ENCODE measurements at places on chromosomes 4 and X. TPM values are rescaled to one million over a fixed set of nuclear protein-coding genes. Genes with fewer than 3 reads are reported as not detected.

Gene IBSP
- not detected for total RNA-seq

Gene PASD1
- total RNA-seq, result not detected

Gene SHROOM3
- total RNA-seq, result not detected

Gene MTTP
- not detected for total RNA-seq

Gene SOWAHB
- not detected for total RNA-seq

Gene ADH7
- not detected for total RNA-seq

Gene NSUN7
- 0.07 TPM for total RNA-seq

- H3K27ac ChIP-seq, result no peak overlapping the region
- DNase-seq, result no peak
- no peak overlapping the region for H3K4me3 ChIP-seq
- no peaks in the 10 kb centered on the region for H3K4me1 ChIP-seq
Observed at GRCh38 chrX:129404670-129405008, 118.7 kb downstream of the SMARCA1 start.

- H3K4me1 ChIP-seq, result peaks cover 35% of the 10 kb centered on the region
- no peak overlapping the region for H3K27ac ChIP-seq
- no peak for DNase-seq
Observed at GRCh38 chr4:112172180-112172579, 26.9 kb downstream of the FAM241A start.

- H3K36me3 ChIP-seq, result peaks cover 35% of the 10 kb centered on the region
- peaks cover 19% of the 10 kb centered on the region for H3K4me1 ChIP-seq
- H3K4me3 ChIP-seq, result no peak overlapping the region
- H3K27ac ChIP-seq, result no peak overlapping the region
Observed at GRCh38 chrX:45745479-45745878, 544.8 kb upstream of the DIPK2B start.

DNA sequence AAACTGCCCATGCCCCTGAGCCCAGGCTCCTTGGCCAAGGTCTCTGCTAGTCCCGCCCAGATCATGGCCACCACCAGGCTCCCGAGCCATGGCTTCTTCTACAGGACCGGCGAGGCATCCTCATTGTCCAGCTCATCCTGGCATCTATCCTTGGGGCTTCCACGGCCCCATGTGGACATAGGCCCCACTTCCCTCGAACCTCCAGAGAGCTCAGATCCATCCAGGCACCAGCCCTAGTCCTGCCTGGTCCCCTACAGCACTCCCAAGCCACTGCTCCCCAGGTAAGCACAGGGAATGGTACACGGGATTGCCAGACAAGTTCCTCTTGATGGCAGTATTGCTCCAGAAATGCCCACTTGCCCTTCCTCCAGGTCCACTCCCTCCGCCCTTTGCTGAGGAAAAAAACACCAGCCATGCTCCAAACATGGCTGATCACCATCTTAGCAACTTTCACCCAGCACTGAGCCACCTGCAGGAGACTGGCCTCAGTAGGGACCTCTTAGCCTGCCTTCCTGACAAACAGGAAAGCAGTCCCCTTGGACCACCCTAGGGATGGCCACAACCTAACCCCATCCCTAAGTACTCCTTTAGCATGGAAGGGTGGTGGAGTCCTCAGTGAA, 272.1 kb upstream of the AGTR2 start:
- DNase-seq, result no peak
- no peaks in the 10 kb centered on the region for H3K36me3 ChIP-seq
- H3K27me3 ChIP-seq, result no peaks in the 10 kb centered on the region
- no peak overlapping the region for H3K27ac ChIP-seq

DNA sequence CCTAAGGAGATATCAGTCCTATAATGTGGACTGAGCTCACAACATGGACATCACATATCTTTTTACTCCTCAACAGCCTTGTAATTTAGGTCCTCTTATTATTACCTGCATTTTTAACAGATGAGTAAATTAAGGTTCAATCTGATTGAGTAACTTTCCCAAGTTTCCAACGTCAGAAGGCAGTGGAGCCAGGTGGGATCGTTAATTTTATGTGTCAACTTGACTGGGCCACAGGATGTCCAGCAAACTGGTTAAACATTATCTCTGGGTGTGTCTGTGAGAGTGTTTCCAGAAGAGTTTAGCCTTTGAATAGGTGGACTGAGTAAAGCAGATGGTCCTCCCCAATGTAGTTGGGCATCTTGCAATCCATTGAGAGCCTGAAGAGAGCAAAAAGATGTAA, 59.0 kb upstream of the SLIT2 start:
- no peak overlapping the region for H3K27ac ChIP-seq
- no peaks in the 10 kb centered on the region for H3K27me3 ChIP-seq
- DNase-seq, result no peak
- H3K4me1 ChIP-seq, result no peaks in the 10 kb centered on the region

GRCh38 chr4:38983787-38984598, 48.2 kb downstream of the TMEM156 start:
- peaks cover 87% of the 10 kb centered on the region for H3K4me1 ChIP-seq
- H3K4me3 ChIP-seq, result peak overlapping the region; percentile 59
- no peaks in the 10 kb centered on the region for H3K27me3 ChIP-seq
- H3K36me3 ChIP-seq, result peaks cover 54% of the 10 kb centered on the region
- peak; percentile 37 for DNase-seq
- peak overlapping the region; percentile 93 for H3K27ac ChIP-seq

- no peaks in the 10 kb centered on the region for H3K4me1 ChIP-seq
- H3K27me3 ChIP-seq, result no peaks in the 10 kb centered on the region
- no peak overlapping the region for H3K4me3 ChIP-seq
- no peak overlapping the region for H3K27ac ChIP-seq
Observed at GRCh38 chrX:44439242-44439794, 95.8 kb upstream of the EFHC2 start.

DNA sequence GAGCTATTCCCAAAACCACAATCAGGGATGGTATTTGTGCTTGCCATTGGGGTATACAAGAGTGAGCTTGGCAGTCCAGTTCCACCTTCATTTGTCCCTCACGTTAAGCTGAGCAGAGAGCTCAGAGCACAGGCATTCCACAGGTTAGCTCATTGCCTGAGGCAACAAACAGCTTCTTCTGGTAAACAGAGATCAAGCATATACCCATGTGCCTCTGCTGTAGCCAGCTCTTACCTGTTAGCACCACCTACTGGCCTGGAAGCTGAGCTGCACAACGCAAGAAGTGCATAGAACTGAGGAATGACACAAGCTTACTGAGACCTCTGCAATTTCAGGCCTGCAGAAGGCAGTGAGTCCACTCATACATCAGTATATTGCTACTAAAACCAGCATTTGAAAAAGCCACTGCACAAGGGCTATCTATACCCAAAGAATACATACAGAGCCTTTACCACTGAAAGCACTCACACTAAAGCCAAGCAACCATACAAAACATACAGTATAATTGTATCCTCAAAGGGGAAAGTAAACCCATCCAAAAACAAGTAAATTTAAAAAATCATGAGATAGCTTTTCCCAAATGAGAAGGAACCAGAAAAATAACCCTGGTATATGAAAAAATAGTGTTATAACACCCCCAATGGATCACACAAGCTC, 258.3 kb upstream of the GABRA2 start:
- no peak overlapping the region for H3K27ac ChIP-seq
- H3K4me3 ChIP-seq, result no peak overlapping the region
- H3K36me3 ChIP-seq, result no peaks in the 10 kb centered on the region
- no peaks in the 10 kb centered on the region for H3K27me3 ChIP-seq

DNA sequence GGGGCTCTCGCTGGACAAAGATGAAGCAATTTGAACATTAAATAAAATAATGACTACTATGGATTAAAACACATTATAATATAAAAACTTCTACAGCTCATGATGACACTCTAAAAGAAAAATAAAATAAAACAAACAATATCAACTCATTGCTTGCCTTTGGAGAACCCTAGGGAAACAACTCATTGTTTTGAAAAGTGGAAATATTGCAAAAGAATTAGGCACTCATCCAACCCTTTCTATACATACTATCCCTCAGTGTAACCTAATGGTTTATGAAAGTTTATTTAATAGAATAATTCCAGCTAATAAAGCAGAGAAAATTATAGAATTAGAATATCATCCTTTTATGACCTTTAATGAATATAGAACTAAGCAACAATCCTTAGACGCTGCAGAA, 718 bp downstream of the RAB40A start:
- DNase-seq, result no peak
- H3K36me3 ChIP-seq, result no peaks in the 10 kb centered on the region
- no peaks in the 10 kb centered on the region for H3K4me1 ChIP-seq
- H3K27me3 ChIP-seq, result no peaks in the 10 kb centered on the region
- H3K4me3 ChIP-seq, result no peak overlapping the region

- H3K36me3 ChIP-seq, result no peaks in the 10 kb centered on the region
- no peak overlapping the region for H3K4me3 ChIP-seq
- H3K4me1 ChIP-seq, result no peaks in the 10 kb centered on the region
- no peak overlapping the region for H3K27ac ChIP-seq
- no peak for DNase-seq
Observed at GRCh38 chrX:8319359-8319758, 145.3 kb upstream of the VCX3B start.

GRCh38 chrX:23902419-23902818, 5.3 kb downstream of the APOO start:
- no peak overlapping the region for H3K27ac ChIP-seq
- H3K4me3 ChIP-seq, result no peak overlapping the region
- peaks cover 1% of the 10 kb centered on the region for H3K36me3 ChIP-seq
- peaks cover 15% of the 10 kb centered on the region for H3K4me1 ChIP-seq
- no peak for DNase-seq
- no peaks in the 10 kb centered on the region for H3K27me3 ChIP-seq

- no peak for DNase-seq
- peaks cover 3% of the 10 kb centered on the region for H3K36me3 ChIP-seq
- no peak overlapping the region for H3K27ac ChIP-seq
- peaks cover 28% of the 10 kb centered on the region for H3K4me1 ChIP-seq
- H3K27me3 ChIP-seq, result no peaks in the 10 kb centered on the region
- H3K4me3 ChIP-seq, result no peak overlapping the region
Observed at GRCh38 chr4:153346563-153346962, 2.1 kb downstream of the MND1 start.

DNA sequence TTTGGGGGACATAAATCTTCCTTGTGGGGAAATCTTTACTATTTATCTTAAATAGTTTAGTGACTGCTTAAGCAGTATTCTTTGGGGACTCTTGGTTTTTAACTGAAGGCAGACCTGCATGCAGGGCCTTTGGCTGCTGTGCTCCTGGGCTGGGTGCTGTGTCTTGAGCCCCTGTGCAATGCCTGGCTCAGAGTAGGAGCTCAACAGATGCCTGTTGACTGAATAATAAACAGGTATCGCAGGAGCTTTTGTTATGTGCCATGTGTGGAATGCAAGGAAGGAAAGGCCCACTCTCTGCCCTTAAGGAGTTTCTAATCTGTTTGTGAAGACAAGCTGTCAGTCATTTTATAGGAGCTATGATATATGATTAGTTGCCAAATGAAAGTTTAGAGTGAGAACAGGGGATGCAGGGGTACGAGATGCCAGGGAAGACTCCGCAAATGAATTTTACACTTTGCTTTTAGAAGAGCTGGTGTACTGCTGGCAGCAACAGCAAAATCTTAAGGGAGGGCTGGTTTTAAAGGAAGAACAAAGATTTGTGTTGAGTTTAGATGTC, 6.7 kb downstream of the GAB1 start:
- no peak overlapping the region for H3K4me3 ChIP-seq
- H3K36me3 ChIP-seq, result no peaks in the 10 kb centered on the region
- no peaks in the 10 kb centered on the region for H3K4me1 ChIP-seq
- no peak overlapping the region for H3K27ac ChIP-seq
- H3K27me3 ChIP-seq, result peaks cover 30% of the 10 kb centered on the region
- no peak for DNase-seq

GRCh38 chr4:60450054-60450453, 750.1 kb upstream of the ADGRL3 start:
- no peaks in the 10 kb centered on the region for H3K4me1 ChIP-seq
- no peak overlapping the region for H3K4me3 ChIP-seq
- no peaks in the 10 kb centered on the region for H3K27me3 ChIP-seq
- no peak for DNase-seq

DNA sequence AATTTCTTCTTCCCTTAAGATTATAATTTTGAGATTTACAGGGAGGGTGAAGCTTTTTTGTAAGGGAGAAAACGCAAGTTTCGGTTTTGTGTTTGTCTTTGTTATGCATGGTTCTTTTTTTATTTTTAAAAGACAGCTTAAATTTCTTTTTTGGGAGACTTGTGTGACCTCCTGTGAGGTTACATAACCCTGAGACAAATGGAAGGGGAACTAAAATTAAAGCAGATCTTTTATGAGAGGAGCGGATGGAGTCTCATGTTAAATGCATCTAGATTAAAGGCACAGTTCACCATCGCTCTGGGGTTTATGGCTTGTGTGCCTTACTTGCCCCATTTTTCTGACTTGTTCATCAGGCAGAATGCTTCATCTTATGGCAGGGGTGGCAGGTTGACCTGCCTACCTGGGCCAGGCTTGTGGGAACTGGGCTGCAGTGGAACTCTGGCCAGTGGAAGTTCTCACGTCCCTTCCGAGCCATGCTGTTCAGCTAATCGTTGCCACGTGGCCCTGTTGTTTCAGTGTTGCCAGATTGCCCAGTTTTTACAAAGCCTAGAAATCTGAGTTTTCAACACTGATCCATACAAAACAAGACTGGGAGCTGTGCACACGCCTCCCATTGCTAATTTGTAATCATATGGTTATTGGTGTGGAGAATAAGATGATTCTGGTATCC, 291.8 kb downstream of the ARHGAP10 start:
- no peak overlapping the region for H3K4me3 ChIP-seq
- no peaks in the 10 kb centered on the region for H3K27me3 ChIP-seq
- H3K36me3 ChIP-seq, result peaks cover 6% of the 10 kb centered on the region
- no peaks in the 10 kb centered on the region for H3K4me1 ChIP-seq

DNA sequence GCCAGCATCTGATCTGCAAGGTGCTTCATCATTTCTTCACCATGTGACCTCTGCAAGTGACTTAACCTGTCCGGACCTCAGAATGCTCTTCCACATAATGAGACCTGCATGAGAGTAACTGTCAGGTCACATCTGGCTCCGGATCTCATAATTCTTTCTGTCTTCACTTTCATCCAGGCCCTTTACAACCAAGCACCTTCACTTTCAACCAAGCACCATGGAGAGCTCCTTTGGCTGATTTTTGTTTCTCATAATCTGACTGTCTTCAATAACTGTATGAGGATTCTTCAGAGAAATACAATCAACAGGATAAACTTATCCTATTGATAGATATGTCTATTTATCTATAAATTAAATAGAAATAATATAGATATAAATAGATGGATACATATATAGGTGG, 148.1 kb downstream of the VCX3A start:
- H3K27ac ChIP-seq, result no peak overlapping the region
- H3K4me3 ChIP-seq, result no peak overlapping the region
- no peak for DNase-seq

DNA sequence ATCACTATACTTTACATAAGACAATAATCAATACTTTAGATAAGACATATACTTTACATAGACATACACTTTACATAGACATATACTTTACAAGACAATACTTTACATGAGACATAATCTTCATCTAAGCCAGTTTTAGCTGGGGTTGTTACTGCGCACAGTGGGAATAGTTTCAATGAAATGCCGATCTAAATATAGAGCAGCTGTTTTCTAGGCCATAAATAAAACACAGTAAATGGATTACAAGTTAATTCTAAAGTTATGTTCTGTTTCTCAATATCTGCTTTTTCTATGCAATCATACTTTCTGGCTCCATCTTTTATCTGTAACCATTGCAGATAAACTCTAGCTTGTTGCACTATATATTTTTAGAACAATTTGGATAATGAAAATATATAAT, 1470.6 kb upstream of the PABPC4L start:
- no peak for DNase-seq
- no peaks in the 10 kb centered on the region for H3K27me3 ChIP-seq
- H3K4me3 ChIP-seq, result no peak overlapping the region
- H3K36me3 ChIP-seq, result no peaks in the 10 kb centered on the region
- no peak overlapping the region for H3K27ac ChIP-seq

All from activated CD4-positive, alpha-beta memory T cell treated with anti-CD3 and anti-CD28 coated beads for 36 hours (primary cell).